ENCODE measurements at places on chromosomes 6 and 20.
A peak's percentile ranks its signal among the peaks of the same experiment; 100 is the strongest.

GRCh38 chr6:51528556-51528955 lies 558.9 kb downstream of the PKHD1 start:
- no peak for DNase-seq

GRCh38 chr6:5416250-5416649 lies 154.9 kb downstream of the FARS2 start:
- DNase-seq: no peak

DNA sequence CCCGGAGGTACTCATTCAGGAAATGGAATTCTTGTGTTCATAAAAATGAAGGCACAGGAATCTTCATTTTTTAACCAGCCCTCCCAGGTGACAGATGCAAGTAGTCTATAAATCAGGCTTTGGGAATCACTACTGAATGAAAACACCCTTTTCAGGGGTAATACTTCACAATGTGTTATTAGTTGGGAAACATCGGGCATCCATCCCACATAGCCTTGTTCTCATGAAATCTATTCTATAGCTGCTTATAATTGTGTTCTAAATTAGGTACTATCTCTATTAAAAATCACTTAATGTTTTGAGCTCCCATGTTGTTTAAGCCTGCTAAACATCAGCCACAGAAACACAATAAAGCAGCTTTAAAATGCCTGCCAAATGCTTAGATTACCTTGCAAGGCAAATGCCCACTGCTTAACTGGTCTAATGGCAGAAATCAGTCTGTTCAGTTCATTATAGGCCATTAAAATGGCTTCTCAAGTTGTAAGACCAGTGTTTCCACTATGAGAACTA lies 94.9 kb downstream of the L3MBTL3 start:
- DNase-seq: no peak

DNA sequence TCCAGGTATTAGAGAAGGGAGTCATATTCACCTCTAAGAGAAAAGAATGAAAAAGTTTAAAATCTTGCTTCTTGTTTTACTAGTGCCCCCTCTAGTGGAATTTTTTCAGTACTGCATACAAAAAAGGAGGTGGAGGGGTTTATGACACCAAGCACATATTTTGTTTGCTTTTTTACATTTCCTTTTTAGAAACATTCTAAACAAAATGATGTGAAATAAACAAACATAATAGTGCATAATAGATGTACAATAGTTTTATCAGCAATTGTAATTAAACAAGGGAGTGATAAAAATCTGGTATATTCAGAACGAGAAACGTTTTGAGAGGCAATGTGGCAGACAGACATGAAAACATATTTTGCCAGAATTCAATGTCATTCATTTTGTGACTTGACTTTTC lies 111.0 kb upstream of the TFAP2D start:
- DNase-seq: no peak

- no peak for DNase-seq
These were observed 23.7 kb upstream of the PPP1R14C start for GRCh38 chr6:150119173-150119572.

- peak; percentile 90 for DNase-seq
These were observed 244.3 kb downstream of the ARID1B start for GRCh38 chr6:157021344-157021992.
